ENCODE measurements at places on chromosomes 2 and 18. TPM values are rescaled to one million over a fixed set of nuclear protein-coding genes. Genes with fewer than 3 reads are reported as not detected.

NYAP2 gene
- total RNA-seq = not detected

MFSD6 gene
- total RNA-seq = 3.8 TPM

- DNase-seq = no peak
Measured at GRCh38 chr2:238059505-238059904, 1.3 kb upstream of the SCLY start.

DNA sequence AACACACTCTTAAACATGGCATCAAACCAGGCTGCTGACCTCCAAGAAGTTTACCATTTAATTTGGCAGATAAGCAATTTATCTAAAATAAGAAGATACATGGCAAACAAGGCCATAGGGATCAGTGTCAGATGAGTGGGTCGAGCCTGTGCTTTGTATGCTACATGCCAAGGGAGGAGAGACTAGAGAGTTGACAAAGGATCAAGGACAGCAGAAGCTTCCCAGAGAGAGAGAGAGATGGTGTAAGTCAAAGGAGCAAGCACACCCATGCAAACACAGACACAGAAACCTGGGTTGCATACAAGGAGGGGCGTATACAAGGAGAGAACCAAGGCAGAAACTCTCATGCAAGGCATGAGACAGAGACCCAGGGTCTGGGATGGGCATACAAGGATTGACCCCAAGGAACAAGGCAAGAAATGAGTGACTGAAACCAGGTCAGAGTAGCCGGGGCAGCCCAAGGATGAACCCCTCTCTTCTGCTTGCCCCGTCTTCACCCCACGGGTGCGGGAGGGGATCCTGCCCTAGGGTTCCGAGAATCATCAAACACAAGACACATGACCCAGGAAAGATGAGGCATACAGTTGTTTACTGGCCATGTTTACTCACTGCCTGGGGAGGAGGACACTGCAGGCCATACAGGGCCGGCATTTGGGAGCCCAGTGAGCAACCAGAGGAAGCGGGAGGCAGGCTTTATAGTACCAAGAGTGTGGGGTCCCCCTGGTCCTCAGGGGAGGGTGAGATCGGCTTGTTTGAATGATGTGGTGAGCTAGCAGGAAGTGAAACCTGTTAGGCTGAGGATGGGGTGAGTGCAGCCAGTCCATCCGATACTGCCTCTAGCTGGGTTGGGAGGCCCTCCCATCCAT, 529.2 kb upstream of the ID2 start:
- DNase-seq = no peak

DNA sequence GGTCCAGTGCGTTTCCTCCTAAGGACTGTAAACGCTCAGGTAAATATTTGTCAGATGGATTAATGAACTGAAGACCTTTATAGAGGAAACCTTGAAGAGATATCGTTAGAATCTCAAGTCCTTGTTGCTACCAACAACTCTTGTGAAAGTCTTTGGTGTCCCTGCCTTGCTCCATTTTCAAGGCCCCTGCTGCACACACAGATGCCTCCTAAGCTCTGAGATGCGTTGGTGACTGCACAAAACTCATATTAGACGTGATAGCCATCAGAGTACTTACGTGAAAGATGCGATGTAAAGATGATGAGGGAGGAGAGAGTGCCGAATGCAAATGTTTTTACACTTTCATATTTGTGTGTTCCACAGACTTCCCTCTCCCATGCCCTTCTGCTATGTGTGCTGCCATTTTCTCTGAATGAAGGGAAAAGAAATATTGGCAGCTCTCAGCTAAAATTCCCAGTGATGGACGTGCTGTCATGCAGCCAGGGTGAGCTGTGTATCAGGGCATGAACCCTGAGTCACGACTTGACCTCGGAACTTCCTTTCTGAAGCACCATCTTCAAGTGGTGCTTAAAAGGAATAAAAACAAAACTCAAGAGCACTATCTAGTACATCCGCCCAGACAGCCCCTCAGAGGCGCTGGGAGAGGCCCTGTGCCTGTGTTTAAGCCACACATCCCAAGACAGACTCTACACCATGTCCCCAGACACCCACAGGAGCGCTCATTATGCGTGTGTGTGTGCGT, 117.4 kb downstream of the FAM210A start:
- DNase-seq = no peak

DNA sequence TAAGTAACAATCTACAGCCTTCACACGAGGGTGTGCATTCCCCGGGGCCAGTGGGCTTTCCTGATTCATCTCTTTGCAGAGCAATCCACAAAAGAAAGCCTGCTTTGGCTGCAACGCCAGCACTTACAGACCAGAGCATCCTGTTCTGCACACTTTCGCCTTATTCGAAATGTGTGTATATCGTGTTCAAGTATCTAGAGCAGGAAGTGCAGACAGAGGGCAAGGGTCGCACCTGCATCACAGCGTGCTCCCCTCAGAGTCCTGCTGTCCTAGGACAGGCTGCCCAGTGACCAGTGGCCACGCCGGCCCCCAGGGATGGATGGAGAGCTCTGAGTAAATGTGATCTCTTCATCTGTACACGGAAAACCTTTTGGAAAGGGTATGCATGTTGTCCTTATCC, 264.3 kb downstream of the ZNF516 start:
- no peak for DNase-seq

DNA sequence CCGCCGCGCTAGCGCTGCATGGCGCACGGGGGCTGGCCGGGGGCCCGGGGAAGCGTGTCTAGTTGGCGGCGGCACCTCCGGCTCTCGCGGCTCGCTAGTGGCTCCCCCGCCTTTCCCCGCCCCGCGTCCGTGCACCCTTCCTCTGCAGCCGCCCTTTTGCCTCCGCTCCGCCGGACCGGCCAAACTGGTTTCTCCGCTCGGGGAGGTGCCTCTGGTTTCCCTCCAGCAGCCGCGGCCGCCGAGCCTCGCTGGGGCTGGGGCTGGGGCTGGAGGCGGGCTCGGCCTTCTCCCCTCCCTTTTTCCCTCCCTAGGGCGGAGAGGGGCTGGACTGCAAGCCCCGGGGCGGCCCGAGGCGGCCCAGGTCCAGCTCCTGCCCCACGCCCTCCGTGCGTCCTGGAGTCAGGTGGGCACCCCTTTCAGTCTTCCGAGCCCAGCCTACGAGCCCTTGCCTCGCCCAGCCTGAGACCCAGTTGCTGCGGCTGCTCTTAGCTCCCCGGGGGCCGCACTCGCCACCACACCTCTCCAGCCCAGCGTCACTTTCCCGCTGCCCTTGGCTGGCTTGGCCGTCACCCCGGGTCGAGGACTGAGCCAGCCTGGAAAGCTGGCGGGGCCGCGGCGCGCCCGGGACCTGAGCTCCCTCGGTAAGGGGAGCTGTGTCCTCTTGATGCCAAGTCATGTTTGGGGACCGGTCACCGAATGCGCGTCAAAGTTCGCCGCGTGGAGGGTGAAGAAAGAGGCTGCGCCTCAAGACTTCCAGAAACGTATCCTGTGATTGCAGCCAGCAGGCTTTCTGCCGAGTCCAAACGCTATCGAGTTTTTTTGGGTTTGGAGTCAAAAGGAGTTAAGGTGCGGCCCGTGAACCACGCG, at the start of gene ATP8B1:
Gene ATP8B1 (minus strand): TSS at position 213 of the 867 bp plus-strand sequence. CDS start 71,508 bp downstream, outside the sequence.
- peak; percentile 79 for DNase-seq

GRCh38 chr2:8957628-8958027, 45.9 kb downstream of the MBOAT2 start:
- DNase-seq = no peak

- peak; percentile 87 for DNase-seq
Measured at GRCh38 chr18:22466608-22467395, 49.1 kb upstream of the CTAGE1 start.

GRCh38 chr18:55406451-55406991, 181.5 kb downstream of the TCF4 start:
- no peak for DNase-seq

- no peak for DNase-seq
Measured at GRCh38 chr2:41911033-41911432, 136.8 kb upstream of the PKDCC start.

DNA sequence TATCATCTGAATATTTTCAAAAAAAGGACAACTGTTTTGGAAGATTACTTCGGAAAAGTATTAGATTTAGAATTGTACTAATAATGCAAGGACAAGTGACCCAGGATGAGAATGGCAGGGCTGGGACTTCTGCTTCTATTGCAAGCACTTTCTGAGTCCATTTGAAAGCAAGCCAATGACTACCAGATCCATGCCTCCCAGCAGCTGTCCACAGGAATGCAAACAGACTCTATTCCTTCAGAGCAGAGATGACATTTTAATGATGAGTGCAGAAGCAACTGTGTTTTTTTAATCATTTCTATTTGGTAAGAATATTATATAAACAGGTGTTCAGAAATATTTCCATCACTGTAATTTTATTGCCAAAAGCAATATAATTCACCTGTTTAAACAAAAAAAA, 456.7 kb downstream of the SOX11 start:
- DNase-seq = no peak

Measured in SJSA1 (cell line).